Ammon's horn (tissue), 1 donor: ENCODE measurements at places on chromosomes 7 and 10.

GRCh38 chr7:36546331-36546730 is 156.7 kb downstream of the ANLN start:
- no peak for DNase-seq

DNA sequence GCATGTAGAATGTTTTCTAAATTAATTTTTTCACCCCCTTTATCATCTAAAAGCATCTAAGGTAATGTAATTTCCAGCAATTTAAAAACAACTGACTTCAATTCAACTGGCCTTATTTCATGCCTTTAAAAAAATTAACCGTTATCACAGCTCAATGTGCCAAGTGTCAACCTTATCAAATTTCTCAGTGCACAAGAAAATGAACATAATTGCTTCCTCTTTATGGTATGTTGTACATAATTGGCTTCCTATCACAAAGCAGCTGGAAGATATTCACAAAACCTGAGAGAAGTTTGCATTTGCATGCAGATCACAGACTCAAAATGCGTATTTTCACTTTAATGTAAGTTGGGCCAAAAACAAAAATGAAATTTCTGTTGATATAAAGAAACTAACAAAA is 966.4 kb downstream of the GRM8 start:
- DNase-seq = no peak

GRCh38 chr10:17109475-17110207 is 20.0 kb downstream of the CUBN start:
- no peak for DNase-seq

GRCh38 chr7:35411331-35411730 is 157.4 kb upstream of the TBX20 start:
- no peak for DNase-seq

DNA sequence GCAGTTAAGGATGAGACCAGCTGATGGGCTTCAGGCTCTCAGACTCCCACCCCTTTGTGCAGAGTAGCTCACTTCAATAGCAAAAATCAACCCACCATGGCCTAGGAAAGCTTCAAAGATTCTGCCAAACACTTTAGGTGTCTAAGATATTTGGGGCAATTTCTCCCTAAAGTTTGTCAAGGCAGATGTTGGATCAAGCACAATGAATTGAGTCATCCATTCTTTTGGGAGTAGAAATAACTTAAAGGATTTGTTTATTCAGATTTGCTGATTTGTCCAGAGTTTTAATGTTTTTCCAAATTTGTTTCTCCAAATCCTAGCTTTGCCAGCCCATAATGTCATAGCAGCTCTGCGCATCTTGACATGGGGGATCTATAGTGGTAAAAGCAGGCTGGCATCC is 855.1 kb downstream of the LRMDA start:
- DNase-seq = no peak
